Right renal pelvis (tissue), 4 donors: ENCODE measurements at places on chromosomes 12 and 14. TPM values are rescaled to one million over a fixed set of nuclear protein-coding genes. Genes with fewer than 3 reads are reported as not detected.

GRCh38 chr14:23183158-23183470 is 346 bp downstream of the SLC7A8 start:
- DNase-seq: no peak

DNA sequence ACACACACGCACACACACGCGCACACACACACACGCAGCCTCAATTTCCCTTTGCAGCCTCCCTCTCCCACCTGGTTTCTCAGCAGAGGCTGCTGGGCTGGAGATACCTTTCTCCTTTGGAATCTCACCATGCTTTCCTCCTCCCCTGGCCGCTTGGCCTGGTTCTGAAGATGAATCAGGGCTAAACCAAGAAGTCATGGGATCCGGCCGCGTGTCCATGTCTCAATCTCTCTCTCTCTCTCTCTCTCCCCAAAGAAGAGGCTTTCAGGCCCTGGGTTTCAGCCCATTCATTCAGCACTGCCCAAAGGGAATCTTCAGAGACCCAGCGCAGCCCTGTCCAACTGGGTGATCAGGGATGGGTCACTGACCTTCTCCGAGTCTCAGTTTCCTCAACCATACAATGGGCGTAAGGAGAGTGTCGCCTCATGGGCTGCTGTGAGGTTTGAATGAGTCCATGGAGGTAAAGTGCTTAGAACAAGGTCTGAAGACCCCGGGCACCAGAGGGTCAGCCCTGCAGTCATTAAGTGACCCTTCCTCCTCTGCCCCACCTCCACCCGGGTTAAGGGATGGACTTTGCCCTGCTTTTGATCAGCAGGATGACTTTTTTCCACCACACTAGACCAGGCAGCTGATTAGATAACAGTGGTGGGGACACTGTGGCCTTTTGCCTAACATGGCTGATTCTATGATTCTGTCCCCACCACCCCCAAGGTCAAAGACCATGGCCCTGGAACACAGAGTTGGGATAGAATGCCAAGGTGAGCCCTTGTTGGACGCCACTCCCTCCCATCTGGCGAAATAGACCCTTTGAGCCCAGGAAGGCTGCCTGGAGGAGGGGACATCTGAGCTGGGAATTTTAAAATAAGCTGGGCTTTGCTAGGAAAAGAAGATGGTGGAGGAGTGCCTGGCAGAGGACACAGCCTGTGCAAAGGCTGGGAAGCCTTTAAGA is 42.1 kb downstream of the SCARB1 start:
- DNase-seq: no peak

DNA sequence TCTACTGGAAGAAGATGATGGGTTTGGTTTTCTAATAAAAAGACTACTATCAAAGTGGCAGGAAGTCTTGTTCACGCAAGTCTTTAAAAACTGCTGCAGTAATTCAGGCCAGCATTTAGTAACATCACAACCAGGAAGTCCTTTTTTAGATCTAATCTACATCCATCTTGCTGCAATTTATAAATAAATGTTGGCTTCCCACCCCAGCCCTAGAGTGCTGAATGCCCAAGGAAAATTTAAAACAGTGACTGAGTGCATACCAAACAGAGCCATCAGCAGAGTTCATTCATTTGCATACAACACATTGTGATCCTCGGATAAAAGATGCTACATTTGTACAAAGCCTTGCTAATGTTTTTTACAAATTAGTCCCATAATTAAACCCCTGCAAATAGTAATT is 72.1 kb downstream of the PHLDA1 start:
- DNase-seq: no peak

- DNase-seq: no peak
Measured at GRCh38 chr12:130983328-130984017, 29.8 kb downstream of the ADGRD1 start.

- DNase-seq: no peak
Measured at GRCh38 chr14:106681568-106681967, 1155.2 kb downstream of the TMEM121 start.

DNA sequence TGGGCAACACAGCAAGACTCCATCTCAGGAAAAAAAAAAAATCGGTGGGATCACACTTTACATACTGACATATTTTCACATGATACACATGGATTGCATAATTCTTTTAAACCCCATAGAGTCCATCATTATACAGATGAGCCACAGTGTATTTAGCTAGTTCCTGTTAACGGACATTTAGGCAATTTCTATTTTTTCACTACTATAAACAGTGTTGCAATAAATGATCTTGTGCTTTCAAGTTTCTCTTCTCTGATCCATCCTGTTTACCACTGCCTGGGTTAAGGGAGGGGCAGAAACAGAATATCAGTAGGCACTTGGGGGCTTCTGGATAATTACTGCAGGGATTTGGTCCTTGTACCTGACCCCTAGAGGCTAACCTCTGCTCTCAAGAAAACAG is 43.4 kb upstream of the SPTLC2 start:
- no peak for DNase-seq

- no peak for DNase-seq
Measured at GRCh38 chr12:2835691-2836403, 1.0 kb upstream of the NRIP2 start.

GRCh38 chr12:108167974-108168373 is 38.9 kb downstream of the WSCD2 start:
- no peak for DNase-seq

- DNase-seq: no peak
Measured at GRCh38 chr12:108637222-108637971, 3.7 kb upstream of the SELPLG start.

GRCh38 chr12:6106218-6106617 is 18.3 kb downstream of the VWF start:
- no peak for DNase-seq

DNA sequence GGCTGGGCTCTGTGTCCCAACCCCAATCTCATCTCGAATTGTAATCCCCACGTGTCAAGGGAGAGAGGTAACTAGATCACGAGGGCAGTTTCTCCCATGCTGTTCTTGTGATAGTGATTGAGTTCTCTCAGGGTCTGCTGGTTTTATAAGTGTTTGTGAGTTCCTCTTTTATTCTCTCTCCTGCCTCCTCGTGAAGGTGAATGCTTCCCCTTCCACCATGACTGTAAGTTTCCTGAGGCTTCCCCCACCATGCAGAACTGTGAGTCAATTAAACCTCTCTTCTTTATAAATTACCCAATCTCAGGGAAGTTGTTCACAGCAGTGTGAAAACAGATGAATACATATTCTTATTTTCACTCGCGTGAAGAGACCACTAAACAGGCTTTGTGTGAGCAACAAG is 148.2 kb downstream of the TMEM30B start:
- DNase-seq: no peak

DNA sequence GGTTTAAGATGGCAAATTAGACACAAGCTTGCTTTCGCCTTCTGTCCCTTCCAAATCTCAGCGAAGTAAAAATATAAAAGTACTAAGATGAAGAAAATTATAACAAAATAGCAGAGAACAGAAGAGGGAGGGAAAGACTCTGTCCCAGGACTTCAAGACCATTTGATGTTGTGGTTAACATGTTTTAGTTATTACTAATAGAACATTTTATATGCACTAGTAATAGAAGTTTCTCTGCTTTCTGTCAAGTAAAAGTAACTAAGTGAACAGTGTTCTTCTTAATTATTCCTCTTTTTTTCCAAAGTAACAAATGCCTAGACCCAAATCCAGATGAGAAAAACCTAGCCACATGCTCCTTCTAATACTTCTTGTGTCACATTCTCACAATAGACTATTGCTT is 85.1 kb upstream of the DAAM1 start:
- no peak for DNase-seq

DNA sequence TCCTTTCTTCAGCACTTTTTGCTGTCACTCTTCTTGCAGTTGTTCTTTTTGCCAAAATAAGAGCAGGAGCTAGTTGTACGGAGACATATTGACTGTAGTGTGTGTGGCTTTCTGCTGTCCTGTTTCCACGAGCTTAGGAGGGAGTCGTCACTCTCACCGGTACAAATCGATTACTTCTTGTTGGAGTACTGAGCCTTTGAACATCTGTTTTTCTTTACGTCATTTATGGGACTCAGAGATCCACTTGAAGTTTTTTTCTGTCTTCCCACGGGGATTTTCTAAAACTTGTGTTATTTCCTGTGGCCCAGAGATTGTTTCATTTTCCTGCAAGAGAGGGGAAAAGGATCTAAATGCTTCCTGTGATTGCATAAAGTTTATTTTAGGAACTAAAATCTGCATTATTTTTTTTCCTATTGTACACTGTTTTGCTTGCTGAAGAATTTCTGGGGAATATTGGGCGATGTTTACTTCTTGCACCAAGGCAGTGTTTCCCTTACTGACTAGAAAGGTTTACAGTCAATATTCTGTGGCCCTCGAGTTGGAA is 199.8 kb upstream of the ARHGAP5 start:
- DNase-seq: no peak

- no peak for DNase-seq
Measured at GRCh38 chr14:35963209-35963608, 137.1 kb downstream of the BRMS1L start.

GRCh38 chr12:47650469-47650868 is 55.4 kb downstream of the RPAP3 start:
- no peak for DNase-seq

DNA sequence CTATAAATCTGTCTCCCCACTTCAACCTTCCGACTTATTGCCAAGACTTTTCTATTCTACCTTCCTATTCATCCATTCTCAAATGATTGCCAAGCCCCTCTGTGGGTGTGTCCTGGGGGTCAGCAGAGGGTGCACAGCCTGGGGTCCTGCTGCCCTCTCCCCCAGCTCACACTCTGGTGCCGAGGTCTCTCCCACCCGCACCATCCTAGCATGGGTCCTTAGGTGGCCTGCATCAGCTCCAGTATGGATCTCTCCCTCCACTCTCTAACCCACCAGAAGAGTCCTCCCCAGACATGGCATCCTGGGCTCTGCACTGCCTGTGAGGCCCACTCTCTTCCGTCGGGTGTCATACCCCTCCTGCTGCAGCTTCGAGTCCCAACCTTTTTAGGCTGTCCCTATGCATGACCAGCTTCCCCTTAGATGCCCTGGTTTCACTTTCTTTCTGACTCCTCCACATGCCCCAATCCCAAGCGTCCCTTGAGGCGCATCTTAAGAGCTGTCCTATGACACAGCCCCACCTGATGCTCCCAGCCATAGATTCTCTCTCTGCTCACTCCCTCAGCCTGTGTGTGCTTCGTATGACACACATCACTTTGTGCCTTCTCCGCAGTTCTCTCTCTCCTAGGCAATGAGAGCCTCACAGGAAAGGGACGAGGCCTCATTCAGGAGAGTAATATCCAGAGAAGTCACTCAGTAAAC is 43.9 kb downstream of the GIT2 start:
- DNase-seq: no peak

DNA sequence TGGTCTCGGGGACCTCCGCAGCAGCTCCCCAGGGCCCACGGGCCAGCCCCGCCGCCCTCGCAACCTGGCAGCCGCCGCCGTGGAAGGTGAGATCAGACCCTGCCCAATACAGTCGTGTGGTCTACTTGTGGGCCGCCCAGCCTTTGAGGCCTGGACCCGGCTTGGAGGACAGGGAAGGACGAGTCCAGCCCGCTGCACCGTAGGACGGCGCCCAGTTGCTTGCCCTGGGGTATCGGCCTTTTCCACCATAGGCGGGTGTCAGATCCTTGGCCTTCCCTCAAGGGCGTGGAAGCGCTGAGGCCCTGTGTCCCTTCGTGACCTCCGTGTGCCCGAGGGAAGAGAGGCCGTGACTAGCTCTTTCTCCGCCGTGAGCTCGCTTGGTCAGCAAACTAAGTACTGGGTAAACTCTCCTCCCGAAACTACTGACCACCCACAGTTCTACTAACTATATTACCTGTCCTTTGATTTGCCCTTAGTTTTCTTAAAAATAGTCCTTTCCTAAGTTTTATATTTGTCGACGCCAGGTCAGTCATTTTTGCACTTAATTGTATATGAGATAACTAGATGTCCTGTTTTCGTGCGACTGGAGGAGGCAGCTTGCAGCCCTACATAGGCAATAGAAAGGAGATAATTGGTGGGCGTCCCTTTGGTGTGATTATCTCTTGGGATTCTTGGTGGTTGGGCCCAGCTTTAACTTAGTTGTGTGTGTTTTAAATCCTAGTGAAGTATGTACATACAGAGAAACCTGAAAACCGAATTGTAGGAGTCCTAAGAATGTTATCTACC is 757 bp downstream of the SLC25A3 start:
- no peak for DNase-seq

DNA sequence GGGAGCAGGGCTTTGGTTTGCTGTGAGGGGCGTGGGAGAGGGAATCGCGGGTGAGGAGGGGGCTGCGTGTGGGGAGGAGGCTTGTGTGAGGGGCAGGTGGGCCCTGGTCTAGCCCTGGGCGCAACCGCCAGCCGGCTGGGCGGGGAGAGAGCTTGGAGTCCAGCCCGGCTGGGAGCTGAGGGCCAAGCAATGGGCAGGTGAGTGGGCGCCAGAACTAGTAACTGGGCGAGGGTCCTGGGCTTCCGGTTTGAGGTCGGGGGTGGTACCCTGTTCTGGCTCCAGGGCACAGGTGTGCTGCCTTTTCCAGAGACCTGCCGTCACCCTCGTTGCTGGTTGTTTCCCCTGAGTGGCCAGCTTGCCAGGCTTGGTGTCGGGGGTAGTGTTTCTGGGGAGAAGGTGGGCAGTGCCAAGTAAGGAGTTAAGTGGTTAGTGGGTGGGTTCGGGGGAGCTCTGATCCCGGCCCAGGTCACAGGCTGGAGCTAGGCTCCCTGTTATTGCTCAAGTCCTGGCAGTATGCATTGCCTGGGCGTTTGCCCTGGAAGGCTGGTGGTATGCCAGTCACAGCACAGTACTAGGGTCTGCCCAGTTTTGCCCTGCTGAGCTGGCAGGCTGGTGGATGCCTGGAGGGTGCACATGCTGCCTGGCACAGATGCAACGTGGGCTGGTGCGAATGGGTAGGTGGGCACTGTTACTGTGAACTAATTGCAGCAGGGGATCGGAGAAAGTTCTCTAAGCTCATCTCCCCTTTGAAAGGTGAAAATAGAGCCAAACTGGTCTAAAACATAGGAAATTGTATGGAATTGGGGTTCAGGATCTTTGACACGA is 683 bp downstream of the CIPC start:
- no peak for DNase-seq

GRCh38 chr12:131223171-131223761 is 269.6 kb downstream of the ADGRD1 start:
- no peak for DNase-seq

The CCDC175 gene
- 0.62 TPM for polyA plus RNA-seq

The CEP128 gene
- 5.5 TPM for polyA plus RNA-seq

The GPR132 gene
- 0.70 TPM for polyA plus RNA-seq

The KRT2 gene
- not detected for polyA plus RNA-seq

The EEA1 gene
- 18.7 TPM for polyA plus RNA-seq

The CCDC88C gene
- polyA plus RNA-seq: 36.2 TPM
